ENCODE measurements at places on chromosomes 6 and 20. TPM values are rescaled to one million over a fixed set of nuclear protein-coding genes. Genes with fewer than 3 reads are reported as not detected.
A peak's percentile ranks its signal among the peaks of the same experiment; 100 is the strongest.

HACE1 gene
- 9.6 TPM for total RNA-seq

BCAS1 gene
- total RNA-seq = 0.68 TPM

GSTA2 gene
- total RNA-seq = not detected

CRIP3 gene
- 4.3 TPM for total RNA-seq

VWA7 gene
- 3.2 TPM for total RNA-seq

TCP11 gene
- total RNA-seq = not detected

CRYBG1 gene
- total RNA-seq = 17.5 TPM

SRMS gene
- total RNA-seq = 0.23 TPM

ELMO2 gene
- 108 TPM for total RNA-seq

F13A1 gene
- total RNA-seq = 16.1 TPM

APOBEC2 gene
- total RNA-seq = not detected

MDFI gene
- total RNA-seq = not detected

GRCh38 chr20:11242320-11242719 lies 568.5 kb upstream of the JAG1 start:
- DNase-seq = no peak

- DNase-seq = no peak
Observed at GRCh38 chr6:16098211-16098610, 30.7 kb upstream of the MYLIP start.

GRCh38 chr6:155341130-155341828 lies 27.0 kb upstream of the TFB1M start:
- no peak for DNase-seq

- DNase-seq = peak; percentile 13
Observed at GRCh38 chr6:43936476-43936875, 166.5 kb downstream of the VEGFA start.

DNA sequence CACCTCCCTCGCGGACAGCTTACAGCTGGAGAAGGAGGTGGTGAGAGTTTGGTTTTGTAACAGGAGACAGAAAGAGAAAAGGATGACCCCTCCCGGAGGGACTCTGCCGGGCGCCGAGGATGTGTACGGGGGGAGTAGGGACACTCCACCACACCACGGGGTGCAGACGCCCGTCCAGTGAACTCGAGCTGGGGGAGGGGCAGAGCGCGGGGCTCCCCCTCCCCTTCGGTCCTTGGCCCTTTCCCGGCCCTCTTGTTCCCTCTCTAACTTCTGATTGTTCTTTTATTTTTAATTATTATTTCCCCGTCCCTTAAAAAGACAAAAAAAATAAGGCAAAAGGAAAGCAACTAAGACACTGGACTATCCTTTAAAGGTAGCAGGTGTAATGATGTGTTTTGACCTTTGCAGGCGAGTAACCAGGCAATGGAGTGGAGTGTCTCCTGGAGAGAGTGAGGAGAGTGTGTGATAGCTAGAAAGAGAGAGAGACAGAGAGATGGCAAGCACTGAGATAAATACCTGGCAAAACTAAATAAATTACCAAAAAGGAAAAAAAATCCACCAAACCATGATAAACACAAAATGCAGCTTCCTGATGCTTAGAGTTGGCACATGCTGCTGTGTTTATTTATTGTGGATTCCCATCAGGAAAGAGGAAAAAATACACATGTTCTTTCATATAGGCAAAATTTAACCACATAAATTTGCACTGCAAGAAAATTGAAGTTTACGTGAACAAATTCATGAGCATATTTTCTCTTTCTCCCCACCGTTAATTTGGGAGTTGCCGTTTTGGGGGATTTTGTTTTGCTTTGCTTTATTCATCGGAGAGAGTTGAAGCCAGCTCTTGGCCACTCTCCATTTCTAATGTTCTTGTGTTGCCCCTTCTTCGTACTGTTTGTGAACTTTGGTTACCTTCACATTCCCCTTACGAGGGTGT lies 1.9 kb downstream of the POU3F2 start:
- no peak for DNase-seq

DNA sequence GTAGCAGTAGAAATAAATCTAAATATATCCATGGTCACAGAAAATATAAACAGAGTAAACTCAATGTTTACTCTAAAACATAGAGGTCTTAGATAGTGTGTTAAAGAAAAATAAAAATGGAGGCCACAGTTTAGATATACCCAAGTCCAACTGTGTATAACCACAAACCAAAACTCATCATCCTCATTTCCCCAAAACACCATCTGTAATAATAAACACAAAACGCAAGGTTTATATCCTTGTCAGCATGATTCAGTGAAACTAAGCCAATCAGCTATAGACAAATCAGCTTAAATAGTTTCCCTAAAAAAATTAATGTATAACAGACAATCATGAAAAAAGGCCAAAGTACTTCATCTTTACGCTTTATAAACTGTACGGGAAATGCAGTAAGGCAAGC lies 2.7 kb upstream of the HACE1 start:
- no peak for DNase-seq

DNA sequence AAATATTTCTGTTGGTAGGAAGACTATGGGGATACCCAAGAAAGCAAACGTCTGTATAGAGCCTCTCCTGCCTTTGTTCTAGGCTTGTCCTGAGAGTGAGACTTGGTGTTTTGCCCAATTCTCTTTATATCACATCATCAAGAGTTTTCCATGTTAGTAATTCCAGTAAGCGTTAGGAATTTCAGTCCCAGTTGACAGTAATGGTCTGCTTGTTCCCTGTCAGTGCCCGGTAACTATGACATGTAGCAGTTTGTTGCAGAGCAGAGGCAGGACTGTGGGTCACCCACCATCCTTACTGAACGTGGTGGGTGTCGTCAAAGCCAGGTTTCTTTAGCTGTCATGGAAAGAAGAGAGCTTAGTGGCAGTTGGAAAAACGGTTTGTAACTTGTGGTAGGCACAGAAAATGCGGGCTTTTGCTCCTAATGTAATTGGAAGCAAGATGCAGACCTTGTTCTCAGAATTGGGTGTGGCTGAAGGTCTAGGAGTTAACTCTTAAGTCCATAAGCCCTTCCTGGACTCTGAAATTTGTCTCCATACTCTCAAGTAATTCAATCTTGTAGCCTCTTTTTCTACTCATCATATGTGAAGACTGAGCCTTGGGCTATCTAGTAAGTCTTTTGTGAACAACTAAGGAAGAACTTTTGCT lies 188.8 kb downstream of the TMEM242 start:
- DNase-seq = no peak

DNA sequence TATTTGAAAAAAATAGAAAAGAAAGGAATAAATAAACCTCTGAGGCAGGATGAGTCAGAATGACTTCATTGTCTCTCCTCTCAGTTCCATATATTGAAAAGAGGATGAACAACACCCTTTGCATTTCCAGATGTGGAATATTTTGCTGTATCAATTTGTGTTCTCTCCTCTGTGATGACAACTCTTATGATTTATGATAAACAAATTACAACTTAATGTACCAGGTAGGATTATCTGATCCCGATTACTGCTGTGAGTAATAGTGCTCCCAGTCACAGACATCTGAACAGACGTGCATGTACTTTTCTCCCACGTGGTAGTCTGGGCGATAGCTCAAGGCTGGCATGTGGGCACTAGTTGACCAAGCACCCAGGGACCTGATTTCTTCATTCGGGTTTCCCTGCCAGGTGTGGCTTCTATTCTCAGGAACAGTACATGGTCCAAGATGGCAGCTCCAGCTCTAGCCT lies 142.1 kb upstream of the SULF2 start:
- DNase-seq = no peak

DNA sequence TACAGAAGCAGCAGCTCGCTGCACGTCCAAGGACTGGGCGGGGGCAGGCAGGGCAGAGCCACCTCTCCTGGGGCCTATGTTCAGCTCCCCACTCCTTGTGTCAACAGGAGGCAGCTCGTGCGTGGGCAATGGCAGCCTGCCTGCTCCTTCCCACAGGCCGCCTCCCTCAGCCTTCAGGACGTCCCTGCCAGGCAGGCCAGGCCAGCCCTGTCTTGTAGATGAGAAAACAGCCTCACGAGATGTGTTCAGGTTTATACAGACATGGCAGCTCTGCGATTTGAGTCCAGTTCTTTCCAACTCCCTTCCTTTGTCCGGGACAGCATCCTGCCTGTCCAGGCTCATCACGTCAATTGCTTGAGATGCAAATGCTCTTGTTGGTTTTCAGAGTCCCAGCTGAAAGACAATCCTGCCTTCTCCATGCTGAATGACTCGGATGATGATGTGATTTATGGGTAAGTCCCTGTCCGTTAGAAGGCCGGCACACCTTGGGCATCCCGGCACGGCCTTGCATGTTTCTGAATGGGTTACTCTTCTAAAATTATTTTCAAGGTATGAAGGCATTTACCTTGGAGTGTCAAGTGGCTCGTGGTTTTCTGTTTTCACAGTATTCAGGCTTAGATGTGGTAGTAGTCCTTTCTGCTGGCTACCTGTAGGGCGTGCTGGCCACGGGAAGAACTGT lies 13.5 kb downstream of the DYNLT1 start:
- DNase-seq = no peak

DNA sequence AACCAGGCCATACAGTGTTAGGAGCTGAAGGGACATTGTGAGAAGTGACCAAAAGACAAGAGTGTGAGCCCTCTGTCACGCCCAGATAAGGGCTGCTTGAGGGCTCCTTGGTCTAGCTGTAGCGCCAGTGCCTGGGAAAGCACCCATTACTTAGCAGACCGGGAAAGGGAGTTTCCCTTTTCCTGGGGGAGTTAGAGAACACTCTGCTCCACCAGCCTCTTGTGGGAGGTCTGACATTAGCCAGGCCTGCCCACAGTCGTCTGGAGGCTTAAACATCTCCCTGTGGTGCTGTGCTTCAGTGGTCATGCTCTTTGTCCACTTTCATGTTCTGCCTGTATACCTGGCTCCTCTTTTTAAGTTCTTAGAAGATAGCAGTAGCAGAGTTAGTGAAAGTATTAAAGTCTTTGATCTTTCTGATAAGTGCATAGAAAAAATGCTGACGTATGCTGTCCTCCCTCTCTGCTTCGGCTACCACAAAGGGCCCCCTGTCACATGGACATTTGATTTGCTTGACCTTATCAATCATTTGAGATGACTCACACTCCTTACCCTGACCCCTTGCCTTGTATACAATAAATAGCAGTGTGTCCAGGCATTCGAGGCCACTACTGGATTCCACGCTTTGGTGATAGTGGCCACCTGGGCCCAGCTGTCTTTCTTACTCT lies 201.5 kb upstream of the ECI2 start:
- DNase-seq = no peak

GRCh38 chr20:33443006-33443511 lies 504 bp downstream of the SNTA1 start:
- DNase-seq = peak; percentile 58

DNA sequence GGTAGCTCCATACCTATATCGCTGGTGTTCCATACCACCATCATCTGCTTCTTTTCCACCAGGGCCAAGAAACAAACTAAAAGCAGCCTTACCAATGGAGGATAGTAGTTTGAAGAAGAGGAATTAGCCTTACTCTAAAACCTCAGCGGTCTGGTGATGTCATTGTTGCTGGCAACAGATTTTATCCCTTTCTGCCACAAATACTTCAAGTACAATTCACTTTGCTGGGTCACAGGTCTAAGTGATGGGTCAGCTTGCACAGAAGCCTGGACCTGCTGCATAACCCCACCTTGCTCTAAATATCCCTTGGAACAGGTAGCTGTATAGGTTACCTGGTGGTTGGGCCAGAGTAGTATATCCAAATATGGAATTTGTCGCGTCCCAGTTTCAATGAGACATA lies 53.2 kb upstream of the THEMIS start:
- no peak for DNase-seq

- no peak for DNase-seq
Observed at GRCh38 chr6:116280161-116280932, 617 bp upstream of the TSPYL1 start.

DNA sequence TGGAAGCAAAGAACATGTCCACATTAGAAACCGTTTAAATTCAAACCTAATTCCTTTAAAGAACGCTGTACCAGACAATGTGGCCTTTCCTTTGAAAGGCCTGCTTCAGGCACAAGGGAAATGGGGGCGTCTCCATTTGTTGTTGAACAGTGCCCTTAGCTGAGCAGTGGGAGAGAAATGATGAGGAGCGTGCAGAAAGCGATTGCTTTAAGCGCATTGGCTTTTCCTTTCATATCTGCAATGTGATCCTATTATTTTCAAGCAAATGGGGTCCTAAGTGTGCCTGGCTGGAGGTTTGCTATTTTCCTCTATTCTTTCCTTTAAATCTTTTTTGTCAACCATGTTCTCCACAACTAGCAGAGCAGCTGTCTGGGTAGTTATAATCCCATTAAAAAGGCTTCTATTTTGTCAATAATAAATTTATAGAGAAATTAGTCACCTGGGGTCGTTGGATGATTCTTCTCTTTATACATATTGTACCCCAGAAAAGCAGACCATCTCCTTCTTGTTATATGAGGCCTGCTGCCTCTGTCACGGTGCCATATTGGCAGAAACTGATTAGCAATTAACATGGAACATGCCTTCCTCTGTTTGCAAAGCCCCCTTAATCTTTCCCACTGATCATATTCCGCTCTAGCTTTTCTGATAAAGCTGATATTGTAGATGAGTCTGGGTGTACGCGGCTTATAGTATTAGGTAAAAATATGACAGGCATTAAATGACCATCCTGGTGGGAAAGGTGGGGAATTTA lies 151.1 kb upstream of the JAG1 start:
- no peak for DNase-seq

GRCh38 chr20:15345287-15345686 lies 1007.9 kb upstream of the FLRT3 start:
- DNase-seq = no peak

GRCh38 chr20:48656661-48657211 lies 171.1 kb downstream of the PREX1 start:
- DNase-seq = no peak

DNA sequence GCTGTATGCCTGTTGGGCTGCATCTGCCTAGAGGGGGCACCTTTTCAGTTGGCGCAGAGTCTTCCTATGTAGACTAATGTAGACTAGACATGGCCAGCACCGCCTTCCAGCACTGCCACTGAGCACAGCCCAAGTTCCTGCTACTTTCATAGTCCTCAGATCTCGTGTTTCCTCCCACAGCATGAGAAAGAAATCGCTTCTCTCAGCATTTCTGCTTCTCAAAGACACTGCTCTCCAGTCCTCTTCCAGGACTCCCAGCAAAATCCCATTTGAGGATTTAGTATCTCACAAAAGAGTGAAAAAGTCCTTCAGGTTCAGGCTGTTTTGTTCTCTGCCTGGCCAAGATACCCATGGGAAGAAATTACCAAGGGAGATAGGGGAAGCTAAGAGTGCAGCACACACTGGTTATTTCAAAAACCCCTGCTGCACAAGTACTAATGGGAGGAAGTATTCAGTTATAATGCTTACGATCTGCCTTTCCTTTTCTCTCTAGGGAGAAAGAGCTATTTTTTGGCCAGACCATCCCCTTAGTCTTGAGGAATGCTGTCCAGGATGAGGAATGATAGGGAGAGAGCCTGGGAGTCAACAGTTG lies 35.7 kb downstream of the OGFRL1 start:
- DNase-seq = no peak

GRCh38 chr20:17469246-17470030 lies 61.7 kb downstream of the BFSP1 start:
- no peak for DNase-seq

Data from natural killer cell (primary cell).